Epithelial cell of umbilical artery (primary cell): ENCODE measurements at places on chromosomes 2 and 18. TPM values are rescaled to one million over a fixed set of nuclear protein-coding genes. Genes with fewer than 3 reads are reported as not detected.

Gene PDE11A
- total RNA-seq = under 0.01 TPM in 1 of 2 replicates, not detected in the other

Gene SYT4
- total RNA-seq = not detected in 2 replicates

Gene CSRNP3
- total RNA-seq = 0.46 TPM in 1 of 2 replicates, not detected in the other

Gene IKZF2
- total RNA-seq = 0.32 and 0.91 TPM in 2 replicates

Gene TEKT4
- not detected in 2 replicates for total RNA-seq

Gene PSD4
- total RNA-seq = under 0.01 and 0.30 TPM in 2 replicates

Gene GRHL1
- 1.1 and 1.3 TPM in 2 replicates for total RNA-seq

Gene GAREM2
- 0.61 and 0.65 TPM in 2 replicates for total RNA-seq

Gene SPEG
- 0.30 and 0.32 TPM in 2 replicates for total RNA-seq

Gene DIPK1C
- not detected in 2 replicates for total RNA-seq

Gene B3GNT7
- total RNA-seq = under 0.01 and 0.15 TPM in 2 replicates

Gene FAM110C
- not detected in 2 replicates for total RNA-seq

Gene PAPOLG
- 10.1 and 15.0 TPM in 2 replicates for total RNA-seq

Gene TWIST2
- 0.65 and 0.91 TPM in 2 replicates for total RNA-seq

Gene XDH
- not detected in 2 replicates for total RNA-seq

Gene IL1RN
- not detected in 2 replicates for total RNA-seq

Gene CD8B2
- not detected in 2 replicates for total RNA-seq

Gene TSPYL6
- total RNA-seq = not detected in 2 replicates

Gene GPBAR1
- 0.15 TPM in 1 of 2 replicates, not detected in the other for total RNA-seq

Gene LRP1B
- total RNA-seq = under 0.01 and 0.30 TPM in 2 replicates

Gene ANTXR1
- 7.4 and 7.5 TPM in 2 replicates for total RNA-seq

Gene L3MBTL4
- total RNA-seq = under 0.01 and 0.46 TPM in 2 replicates

Gene IMMT
- total RNA-seq = 58.5 and 67.5 TPM in 2 replicates

Gene FAP
- 7.1 and 40.3 TPM in 2 replicates for total RNA-seq

Gene SLC14A1
- under 0.01 and 1.5 TPM in 2 replicates for total RNA-seq

Gene KLHL41
- total RNA-seq = under 0.01 and 0.15 TPM in 2 replicates

Gene GPC1
- 10.4 and 10.5 TPM in 2 replicates for total RNA-seq

Gene SIX3
- not detected in 2 replicates for total RNA-seq

Gene KYNU
- 0.32 and 1.2 TPM in 2 replicates for total RNA-seq

Gene CCL20
- total RNA-seq = 0.65 TPM in 1 of 2 replicates, not detected in the other

Gene CFAP65
- total RNA-seq = not detected in 2 replicates

Gene ATIC
- total RNA-seq = 10.7 and 18.7 TPM in 2 replicates

Gene CLEC4F
- 0.15 TPM in 1 of 2 replicates, not detected in the other for total RNA-seq

Gene HOXD3
- 4.2 and 5.9 TPM in 2 replicates for total RNA-seq

Gene DNAJC5G
- not detected in 2 replicates for total RNA-seq

Gene CFC1
- total RNA-seq = not detected in 2 replicates
